GM23248 (cell line): ENCODE measurements at places on chromosomes 11 and 22.

- no peak for DNase-seq
Measured at GRCh38 chr22:35521358-35522224, 19.0 kb upstream of the RASD2 start.

GRCh38 chr22:25390297-25391240, 171.1 kb downstream of the CRYBB2 start:
- DNase-seq = no peak

DNA sequence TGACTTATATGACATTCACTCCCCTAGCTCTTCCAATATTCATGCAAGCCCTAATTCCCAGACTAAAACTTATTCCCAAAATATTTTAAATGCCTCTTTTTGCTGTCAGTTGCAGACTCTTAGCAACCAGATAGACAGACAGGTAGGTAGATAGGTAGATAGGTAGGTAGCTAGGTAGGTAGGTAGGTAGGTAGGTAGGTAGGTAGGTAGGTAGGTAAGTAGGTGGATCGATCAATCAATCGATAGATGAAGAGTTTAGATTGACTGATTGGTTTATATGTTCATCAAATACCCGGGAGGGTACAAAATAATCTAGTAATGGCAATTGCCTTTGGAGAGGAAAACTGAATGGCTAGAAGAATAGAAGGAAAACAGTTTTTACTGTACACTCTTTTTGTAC, 86.3 kb downstream of the TTC28 start:
- no peak for DNase-seq

DNA sequence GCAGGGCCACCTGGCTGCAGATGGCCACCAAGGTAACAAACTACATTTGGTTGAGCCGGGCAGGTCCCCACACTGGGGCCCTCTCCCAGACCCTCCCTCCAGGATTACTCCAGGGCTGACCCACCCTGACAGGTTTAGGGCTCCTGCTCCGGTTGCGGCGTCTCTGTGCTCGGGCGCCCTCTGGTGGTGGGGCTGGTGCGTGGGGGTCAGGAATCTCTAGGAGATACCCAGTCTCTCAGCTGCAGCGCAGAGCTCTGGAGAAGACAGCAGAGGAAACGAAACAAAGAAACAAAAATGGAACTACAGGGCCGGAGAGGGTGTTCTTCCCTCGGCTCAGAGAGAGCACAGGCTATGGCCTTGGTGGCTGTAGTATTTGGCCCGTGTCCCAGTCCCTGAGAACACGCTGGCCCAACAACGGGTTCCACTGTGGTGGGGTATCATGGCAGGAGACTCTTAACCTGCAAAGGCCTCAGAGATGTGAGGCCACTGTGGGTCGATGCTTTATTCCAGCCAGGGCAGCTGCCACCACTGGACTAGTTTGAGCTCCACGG, 2.4 kb downstream of the C11orf96 start:
- peak; percentile 42 for DNase-seq

DNA sequence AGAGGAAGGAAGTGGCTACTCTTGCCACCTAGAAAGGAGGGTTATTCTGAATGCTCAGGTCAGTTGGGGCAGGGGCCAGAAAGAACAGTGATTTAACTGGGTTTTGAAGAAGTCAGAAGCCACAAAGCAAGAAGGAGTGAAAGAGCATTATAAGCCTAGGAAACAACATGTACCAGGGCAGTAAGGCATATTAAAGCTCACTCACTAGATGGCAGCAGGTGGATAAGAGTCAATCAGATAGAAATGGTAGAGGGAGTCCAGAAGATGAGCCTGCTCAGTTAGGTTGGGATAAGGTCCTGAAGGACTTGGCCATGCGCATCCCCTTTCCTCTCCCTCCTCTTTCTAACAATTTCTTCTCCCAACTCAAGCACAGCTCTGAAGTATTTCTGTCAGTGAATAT, 22.0 kb upstream of the PATE1 start:
- DNase-seq = peak; percentile 38

DNA sequence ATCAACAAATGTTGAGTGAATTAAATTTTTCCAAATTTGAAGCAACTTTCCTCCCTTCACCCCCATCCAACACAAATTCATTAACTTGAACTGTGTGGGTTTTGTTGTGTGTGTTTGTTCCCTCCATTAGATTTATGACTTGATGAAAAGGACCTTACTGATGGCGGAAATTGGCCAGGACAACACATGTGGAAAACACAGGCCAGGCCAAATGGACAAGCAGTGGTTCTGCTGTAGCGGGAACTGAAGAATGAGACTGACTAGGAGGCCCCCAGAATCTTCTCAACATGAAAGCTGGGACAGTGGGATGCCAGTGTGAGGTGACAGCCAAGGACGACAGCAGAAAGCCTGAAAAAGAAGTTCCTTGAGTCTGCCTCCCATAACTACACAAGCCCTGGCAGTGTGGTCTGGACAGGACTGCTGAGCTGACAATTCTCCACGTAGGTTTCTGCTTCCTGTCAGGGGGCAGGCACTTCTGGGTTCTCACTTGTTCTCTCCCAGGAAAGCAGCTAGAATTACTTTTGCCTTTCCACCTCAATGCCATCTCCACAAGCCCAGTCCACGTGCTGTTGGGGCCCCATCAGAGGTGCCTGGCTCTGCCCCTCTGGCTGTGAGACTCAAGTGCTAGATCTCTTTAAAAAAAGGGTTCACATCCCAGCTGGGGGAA, 94.3 kb downstream of the ETS1 start:
- peak; percentile 36 for DNase-seq

DNA sequence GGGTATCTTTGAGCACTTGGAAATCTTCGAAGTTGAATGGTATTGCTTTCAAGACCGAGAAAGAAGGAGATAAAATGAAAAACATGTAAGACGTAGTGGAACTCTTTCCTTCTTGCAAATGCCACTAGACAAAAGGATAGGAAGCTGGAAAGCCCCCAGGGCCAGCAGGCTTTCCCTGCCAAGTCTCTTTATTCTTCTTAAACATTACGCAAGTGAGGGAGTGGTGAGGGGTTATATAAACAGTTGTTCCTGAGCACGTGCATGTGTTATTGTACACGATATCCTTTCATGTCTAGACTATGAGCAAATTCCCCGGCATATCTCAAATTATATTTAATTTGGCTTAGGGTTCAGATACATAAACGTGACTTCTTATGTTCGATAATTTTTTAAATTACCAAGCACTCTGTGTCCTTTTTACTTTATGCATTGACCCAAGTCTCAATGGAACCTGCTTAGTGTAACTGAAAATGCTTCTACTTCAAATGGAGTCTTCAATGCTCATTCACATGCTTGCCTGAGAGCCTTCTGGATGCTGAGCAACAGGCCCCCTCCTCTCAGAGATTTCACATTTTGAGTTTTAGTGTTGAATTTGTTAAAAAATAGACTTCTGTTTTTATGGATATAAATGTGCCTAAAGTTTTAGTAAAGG, 59.0 kb downstream of the PPP2R1B start:
- DNase-seq = peak; percentile 32

DNA sequence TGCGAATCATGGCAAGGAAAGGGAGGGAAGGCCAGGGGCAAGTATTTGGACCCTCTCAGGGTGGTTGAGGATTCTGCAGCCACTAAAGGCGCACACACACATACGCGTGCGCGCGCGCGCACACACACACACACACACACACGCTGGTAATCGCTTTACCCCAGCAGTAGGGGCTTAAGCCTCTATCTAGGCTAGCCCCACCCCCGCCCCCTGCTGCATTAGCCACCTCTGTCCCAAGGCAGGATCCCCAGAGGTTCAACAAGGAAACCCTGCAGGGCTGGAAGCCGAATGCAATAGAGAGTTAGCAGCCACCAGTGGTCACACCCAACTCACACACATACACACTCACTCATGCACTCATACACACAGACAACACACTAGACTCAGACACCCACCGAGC, 28.6 kb upstream of the ELFN2 start:
- DNase-seq = peak; percentile 33

DNA sequence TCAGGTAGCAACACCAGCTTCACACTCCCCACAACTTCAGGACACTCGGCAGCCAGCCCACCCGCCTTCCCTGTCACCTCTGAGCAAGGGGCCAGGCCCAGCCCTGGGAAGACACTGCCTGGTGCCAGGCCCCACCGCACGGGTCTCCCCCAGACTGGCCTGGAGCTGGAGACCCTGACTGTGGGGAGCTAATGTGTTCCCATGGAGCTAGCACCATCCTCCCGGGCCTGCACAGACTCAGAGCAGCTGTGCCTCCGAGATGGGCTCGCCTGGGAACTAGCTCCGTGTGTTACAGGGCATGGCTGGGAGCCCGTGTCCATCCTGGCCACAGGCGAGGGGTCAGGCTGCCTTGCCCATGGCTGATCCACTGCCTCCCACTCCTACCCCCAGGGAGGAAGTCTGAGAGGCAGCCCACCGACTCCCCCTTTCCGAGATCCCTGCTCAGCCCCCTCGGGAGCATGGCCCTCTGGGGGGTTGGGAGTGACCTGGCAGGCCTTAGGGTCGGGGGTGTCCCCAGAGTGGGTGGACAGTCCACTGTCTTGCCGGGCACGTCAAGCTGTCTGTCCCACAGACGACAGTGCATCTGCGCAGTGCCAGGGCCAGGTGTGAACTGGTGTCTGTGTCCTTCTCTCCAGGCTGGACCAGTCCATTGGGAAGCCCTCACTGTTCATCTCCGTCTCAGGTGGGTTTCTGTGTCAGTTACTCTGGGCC, 76.7 kb upstream of the KCNQ1OT1 start:
- no peak for DNase-seq

- no peak for DNase-seq
Measured at GRCh38 chr11:290621-291231, 1.8 kb downstream of the PGGHG start.

DNA sequence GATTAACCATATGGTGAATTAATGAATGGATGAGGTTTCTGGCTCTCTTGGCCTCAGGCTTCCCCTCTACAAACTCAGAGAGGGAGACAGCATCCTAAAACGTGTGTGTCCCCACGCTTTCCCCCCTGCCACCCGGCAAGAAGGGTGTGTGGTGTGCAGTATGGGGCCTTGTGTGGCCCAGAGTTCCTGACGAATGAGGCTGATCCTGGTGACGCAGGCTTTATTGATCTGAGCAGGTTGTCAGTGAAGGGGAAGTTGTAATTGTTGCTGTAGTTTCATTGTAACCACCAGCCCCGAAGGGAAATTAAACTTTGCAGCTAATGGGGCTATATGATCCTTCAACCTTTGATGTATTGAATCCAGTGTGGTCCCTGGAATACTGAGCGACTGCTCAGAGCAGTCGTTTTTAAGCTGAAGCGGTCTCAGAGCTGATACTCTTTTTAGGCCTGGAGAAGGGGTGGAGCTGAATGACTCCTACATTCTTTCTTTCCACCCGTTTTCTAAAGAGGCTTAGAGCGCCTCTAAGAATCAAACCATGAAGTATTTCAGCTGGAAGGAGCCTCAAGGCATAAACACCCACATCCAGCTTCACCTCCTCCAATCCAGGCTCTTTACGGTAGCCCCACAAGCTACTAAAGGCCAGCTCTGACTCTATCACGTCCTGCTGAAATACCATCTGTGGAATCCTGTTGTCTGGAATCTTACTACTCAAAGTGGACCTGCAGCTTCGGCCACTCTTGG, 284.7 kb downstream of the MIAT start:
- DNase-seq = no peak

- no peak for DNase-seq
Measured at GRCh38 chr11:83694191-83694910, 408.2 kb upstream of the CCDC90B start.

DNA sequence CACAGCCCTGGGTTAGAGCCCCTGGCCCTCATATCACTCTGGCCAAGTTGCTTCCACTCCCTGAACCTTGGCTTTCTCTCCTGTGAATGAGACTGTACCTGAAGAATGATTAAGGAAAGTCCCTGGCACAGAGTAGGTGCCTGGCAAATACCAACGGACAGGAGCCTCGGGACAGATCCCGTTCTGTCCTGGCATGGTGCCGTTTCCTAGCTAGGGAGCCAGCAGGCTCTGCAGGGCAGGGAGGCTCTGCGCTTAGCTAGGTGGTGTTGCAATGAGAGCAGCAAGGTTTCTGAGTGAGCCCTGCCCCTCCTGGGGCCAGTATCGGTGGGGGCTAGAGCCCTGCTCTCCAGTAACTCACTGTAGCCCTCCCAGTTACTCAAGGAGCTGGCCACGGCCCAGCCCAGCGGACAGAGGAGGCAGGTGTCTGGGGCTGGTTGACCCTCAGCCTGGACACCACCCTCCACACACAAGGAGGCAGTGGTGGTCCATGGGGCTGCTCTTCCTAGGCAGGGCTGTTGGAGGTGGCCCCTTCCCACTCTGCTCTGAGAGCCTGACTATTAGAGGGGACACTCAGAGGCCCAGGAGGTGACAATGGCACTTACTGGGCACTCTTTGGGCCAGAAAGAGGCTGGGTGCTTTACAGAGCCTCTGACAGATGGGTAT, 74.4 kb downstream of the NFAM1 start:
- no peak for DNase-seq

DNA sequence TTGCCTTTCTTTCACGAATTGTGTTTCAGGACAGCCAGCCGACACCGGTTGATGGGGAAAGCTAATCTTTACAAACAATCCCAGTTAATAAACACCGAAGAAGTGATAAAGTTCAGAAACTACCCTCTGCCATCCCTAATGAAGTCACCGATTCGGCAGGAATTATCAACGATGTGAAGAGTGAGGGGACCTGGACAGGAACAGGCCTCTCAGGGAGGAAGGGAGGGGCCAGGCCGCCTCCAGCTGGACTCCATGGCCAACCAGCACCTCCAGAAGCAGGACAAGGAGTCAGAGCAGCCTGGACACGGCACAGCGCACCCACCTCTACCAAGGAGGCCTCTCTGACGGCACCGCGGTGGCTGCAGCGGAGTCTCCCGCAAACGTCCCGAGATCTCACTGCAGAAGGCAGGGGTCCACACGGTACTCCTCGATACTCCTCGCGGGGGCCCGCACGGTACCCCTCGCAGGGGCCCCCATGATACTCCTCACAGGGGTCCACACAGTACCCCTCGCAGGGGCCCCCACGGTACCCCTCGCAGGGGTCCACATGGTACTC, 3.9 kb downstream of the TOLLIP start:
- no peak for DNase-seq

DNA sequence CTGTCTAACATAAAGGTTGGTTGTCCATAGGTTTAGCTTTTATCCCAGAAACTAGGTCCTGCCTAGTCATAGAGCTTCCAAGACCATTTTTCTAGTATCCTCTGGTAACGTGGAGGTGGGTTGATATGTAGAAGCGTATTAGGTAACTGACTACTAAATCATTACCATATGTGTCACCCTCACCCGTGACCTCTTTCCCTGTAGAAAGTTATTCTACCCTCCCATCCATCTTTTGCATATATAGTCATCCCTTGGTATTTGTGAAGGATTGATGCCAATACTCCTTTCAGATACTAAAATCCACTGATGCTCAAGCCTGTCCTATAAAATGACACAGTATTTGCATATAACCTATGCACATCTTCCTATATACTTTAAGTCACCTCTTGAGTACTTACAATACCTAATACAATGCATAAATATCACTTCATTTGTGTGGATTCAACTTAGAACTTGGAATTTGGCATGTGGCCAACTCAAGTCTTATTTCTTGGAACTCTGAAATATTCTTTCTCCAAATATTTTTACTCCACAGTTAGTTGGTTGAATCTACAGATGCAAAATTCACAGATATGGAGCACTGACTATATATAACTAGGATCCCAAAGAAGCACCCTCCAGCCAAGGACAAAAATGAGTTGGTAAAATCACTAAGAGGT, 497.0 kb upstream of the TENM4 start:
- DNase-seq = no peak
